Stimulated activated CD4-positive, alpha-beta T cell treated with anti-CD3 and anti-CD28 coated beads, TNF-alpha, amount 100 ng/mL, for 1 hour (primary cell): ENCODE measurements at places on chromosomes 6 and 20.

GRCh38 chr6:117118490-117118889 lies 146.9 kb upstream of the VGLL2 start:
- no peak for DNase-seq

GRCh38 chr6:80282913-80283554 lies 176.6 kb downstream of the BCKDHB start:
- no peak for DNase-seq

DNA sequence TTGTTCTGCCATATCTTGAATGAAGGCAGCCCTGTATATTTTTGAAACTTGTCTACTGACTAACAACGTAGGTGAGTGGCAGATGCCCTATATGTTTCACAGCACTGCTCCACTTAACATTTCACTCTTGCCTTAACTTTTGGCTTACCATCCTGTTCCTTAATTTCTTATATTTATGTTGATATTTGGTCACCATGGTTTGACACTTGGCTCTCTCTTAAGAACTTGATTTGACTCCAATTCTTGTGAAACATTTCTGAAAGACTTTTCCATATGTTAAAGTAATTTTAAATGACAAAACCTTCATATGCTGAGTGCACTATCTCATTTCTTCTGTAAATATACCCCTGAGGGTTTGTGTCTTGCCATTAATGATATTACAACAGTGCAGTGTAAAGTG lies 434.3 kb upstream of the IMPG1 start:
- DNase-seq, result no peak

- no peak for DNase-seq
Observed at GRCh38 chr6:30075790-30076732, 492 bp upstream of the RNF39 start.

DNA sequence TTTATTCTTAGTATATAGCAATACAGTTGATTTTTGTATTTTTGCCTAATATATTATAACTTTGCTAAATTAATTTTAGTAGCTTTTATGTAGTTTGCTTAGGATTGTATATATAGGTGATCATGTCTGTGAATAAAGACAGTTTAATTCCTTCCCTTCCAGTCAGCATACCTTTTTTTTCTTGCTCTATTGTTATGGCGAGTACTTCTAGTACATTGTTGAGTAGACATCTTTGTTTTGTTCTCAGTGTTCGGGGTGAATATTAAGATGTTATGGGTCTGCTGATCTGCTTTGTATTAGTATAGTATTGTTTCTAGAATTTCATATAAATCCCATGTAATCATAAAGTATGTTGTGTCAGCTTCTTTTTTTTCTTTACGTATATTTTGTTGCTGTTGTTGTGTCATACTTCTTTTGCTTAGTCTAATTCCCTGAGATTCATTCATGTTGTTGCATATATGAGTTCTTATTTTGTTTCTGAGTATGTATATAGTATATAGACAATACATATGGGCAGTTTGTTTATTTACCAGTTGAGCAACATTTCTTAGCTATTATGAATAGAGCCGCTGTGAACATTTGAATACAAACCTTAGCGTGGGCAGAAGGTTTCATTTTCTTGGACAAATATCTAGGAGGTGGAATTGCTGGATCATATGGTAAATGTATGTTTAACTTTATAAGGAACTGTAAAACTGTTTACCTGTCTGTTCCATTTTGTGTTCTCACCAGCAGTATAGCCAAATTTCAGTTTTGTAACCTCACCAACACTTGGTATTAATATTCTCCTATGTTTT lies 25.5 kb downstream of the NCOA3 start:
- no peak for DNase-seq

DNA sequence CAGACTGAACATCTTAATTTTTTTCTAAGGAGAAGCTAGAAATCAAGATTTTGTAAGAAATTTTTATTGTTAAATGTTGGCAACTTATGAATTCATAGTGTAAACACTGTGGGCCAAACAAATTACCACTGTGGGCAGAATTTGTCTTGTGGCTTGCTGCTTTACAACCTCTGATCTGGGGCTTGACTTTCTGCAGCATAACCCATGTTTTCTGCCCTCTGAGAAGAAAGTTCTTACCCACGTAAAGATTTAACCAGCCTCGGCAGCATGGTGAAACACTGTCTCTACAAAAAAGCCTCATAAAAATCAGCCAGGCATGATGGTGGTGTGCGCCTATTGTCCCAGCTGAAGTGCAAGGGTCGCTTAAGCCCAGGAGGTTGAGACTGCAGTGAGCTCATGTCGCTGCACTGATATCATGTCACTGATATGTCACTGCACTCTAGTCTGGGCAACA lies 12.9 kb downstream of the ITCH start:
- no peak for DNase-seq

GRCh38 chr6:35557239-35557638 lies 44.5 kb upstream of the TULP1 start:
- no peak for DNase-seq

DNA sequence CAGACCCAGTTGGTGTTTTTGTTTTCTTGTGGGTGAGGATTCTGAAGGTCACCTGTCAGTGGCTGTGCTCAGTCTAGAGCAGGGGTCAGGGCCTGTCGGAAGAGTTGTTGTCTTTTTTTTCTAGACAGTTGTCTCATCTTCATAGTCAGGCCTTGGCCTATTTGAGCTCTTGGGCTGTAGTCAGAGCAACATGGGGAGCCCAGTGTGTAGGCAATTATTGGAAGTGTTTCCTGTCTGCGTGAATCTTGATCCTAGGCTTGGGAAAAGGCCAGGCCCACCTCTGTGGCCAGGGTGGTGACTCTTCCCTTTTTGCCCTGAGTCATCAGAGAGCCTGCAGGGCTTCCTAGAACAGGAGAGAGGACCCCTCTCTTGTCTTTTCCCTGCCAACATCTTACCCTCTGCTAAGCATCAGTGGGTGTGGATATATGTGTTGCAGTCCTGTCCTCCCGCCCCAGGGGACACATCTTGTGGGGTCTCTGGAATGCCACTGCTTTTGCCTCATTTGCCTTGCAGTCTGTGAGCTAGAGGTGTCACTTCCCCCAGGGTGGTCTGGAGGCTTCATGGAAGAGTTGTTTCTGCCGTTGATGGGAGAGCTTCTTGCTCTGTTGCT lies 11.4 kb downstream of the TJAP1 start:
- no peak for DNase-seq

- no peak for DNase-seq
Observed at GRCh38 chr6:167504385-167504961, 179.6 kb downstream of the TTLL2 start.

GRCh38 chr6:81002126-81002525 lies 750.4 kb downstream of the TENT5A start:
- no peak for DNase-seq

GRCh38 chr6:129895692-129896091 lies 34.6 kb upstream of the TMEM244 start:
- DNase-seq, result no peak

- no peak for DNase-seq
Observed at GRCh38 chr20:21182832-21183563, 57.1 kb downstream of the KIZ start.
